Stimulated activated CD4-positive, alpha-beta T cell treated with anti-CD3 and anti-CD28 coated beads, TNF-alpha, amount 100 ng/mL, for 48 hours (primary cell): ENCODE measurements at places on chromosomes 5 and 9.

- no peak for DNase-seq
These were observed 128.1 kb upstream of the TRIM32 start for GRCh38 chr9:116558818-116559540.

- DNase-seq: no peak
These were observed 29.0 kb upstream of the ENTREP1 start for GRCh38 chr9:69295872-69296552.

DNA sequence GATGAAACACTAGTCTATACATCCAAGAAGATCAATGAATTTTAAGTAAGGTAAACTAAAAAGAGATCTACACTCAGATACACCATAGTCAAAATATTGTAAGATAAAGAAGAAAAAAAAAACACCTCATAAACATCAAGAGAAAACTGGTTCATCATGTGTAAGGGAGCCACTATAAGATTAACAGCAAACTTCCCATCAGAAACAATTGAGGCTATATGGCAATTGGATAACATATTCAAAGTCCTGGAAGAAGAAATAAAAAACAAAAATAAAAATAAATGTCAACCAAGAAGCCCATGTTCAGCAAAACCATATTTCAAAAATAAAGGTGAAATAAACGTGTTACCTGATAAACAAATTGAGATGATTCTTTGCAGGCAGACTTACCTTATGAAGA is 3.6 kb downstream of the OR13C8 start:
- DNase-seq: no peak

- DNase-seq: no peak
These were observed 31.7 kb upstream of the ZBTB43 start for GRCh38 chr9:126773004-126773607.

GRCh38 chr5:168867241-168867640 is 288.1 kb upstream of the PANK3 start:
- DNase-seq: no peak

DNA sequence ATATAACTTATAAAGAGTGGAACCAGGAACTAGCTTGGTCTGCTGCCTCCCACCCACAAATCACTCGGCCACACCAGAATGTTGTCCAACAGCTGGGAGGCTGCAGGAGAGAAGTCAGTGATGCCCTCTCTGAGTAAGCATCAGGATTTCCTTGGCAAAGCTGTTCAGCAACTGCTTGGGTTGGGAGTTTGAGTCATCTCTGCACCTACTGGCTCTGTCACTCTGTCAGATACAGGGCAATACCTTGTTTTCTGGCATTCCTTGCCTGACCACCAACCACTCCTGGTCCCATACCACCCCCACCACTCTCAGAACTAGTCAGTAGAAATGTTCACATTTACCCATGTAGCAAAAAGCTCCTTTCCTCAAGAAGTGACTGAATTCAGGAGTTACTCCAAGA is 36.8 kb upstream of the GCNT4 start:
- DNase-seq: peak; percentile 10

GRCh38 chr5:179596421-179596820 is 27.1 kb downstream of the HNRNPH1 start:
- no peak for DNase-seq

DNA sequence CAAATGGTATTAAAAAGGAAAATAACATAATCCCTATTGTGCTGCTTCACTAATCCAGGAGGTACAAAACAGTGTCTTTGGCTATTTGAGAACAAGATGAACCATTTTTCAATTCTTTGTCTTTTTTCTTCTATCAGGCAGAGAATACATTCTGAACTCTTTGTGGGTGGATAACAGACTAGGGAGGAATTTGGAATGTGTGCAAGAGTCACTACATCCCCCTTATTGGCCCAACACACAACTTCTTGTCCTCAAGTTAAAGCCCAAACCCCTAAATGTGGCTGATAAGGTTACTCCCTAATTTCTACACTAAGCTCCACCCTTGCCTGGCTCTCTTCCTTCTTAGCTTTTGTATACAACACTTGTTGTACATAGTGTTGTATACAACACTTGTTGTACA is 342.7 kb upstream of the RFX3 start:
- DNase-seq: no peak

DNA sequence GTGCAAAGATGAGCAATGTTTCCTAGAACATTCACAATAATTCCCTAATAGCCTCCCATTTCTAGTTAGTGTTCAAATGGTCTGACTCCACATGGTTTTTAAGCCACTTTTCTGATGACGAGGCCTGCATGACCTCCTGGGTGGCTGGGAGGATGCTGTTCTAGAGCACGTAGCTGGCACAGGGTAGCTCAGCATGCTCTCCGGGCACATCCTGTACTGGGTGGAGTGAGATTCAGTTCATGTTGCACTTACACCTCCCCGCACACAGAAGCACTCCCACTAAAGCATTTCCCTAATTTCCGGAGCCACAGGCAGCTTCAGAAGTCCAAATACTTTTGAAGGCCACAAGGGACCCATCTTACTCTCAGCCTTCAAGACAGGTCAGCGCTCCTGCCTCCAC is 159.8 kb upstream of the LHFPL2 start:
- DNase-seq: no peak

DNA sequence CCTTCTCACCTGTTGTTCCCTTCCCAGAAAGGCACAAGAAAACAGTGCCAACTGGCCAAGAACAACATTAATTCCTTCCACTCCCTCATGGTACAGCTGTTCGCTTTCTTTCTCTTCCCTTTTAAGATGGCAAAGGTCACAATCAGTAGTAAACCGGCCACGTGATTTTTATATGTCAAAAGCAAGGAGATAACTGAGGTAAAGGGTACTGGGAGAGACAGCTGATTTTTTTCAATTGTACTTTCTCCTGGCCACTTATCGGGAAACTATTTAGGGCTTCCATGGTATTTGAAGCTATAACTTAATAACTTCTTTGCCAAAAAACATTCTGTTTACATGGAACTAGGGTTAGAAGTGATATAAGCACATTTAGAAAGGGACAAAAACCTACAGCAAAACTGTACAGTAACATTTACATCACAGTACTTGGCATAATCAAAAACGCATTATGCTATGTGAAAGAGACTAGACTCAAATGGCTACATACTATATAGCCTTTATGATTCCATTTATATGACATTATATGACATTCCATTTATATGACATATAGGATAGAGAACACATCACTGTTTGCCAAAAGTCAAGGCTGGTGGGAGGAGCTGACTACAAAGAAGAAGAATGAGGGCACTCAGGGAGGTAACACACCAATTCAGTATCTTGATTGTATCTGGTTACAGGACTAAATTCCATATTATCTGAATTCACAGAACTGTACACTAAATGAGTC is 24.8 kb downstream of the PLPP1 start:
- DNase-seq: no peak

DNA sequence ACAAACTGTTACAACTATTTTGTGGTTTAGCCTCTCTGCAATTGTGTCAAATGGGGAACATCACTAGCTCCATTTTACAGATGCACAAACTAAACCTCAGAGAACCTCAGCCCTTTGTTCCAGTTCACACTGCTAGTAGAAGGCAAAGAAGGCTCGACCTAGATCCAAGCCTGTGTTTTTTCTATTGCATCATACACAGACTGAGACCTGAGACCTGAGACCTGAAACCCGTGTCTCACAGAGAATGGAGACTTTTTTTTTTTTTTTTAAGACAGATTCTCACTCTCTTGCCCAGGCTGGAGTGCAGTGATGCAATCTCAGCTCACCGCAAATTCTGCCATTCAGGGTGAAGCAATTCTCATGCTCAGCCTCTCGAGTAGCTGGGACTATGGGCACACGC is 120.8 kb downstream of the GALNT10 start:
- DNase-seq: peak; percentile 4

- no peak for DNase-seq
These were observed 90.7 kb upstream of the NR3C1 start for GRCh38 chr5:143494162-143494561.

DNA sequence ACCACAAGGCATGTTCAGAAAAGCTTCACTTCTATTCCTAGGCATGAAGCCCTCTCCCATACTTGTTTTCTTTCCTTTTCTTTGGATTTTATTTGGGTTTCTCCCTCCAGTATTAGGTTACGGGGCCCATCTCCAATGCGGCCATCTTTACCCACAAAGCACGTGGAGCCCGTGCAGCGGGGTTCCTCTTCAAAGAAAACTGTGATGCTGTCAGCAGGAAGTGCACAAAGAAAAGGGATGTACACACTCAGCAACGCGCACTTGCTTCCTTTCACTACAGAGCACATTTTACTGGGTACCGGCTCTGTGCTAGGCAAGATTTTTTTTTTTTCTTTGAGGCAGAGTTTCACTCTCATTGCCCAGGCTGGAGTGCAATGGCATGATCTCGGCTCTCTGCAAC is 106.6 kb downstream of the COL23A1 start:
- DNase-seq: peak; percentile 22

- no peak for DNase-seq
These were observed 12.4 kb upstream of the PHYHD1 start for GRCh38 chr9:128908372-128908771.

GRCh38 chr5:18872978-18873377 is 1115.0 kb downstream of the CDH18 start:
- DNase-seq: no peak

DNA sequence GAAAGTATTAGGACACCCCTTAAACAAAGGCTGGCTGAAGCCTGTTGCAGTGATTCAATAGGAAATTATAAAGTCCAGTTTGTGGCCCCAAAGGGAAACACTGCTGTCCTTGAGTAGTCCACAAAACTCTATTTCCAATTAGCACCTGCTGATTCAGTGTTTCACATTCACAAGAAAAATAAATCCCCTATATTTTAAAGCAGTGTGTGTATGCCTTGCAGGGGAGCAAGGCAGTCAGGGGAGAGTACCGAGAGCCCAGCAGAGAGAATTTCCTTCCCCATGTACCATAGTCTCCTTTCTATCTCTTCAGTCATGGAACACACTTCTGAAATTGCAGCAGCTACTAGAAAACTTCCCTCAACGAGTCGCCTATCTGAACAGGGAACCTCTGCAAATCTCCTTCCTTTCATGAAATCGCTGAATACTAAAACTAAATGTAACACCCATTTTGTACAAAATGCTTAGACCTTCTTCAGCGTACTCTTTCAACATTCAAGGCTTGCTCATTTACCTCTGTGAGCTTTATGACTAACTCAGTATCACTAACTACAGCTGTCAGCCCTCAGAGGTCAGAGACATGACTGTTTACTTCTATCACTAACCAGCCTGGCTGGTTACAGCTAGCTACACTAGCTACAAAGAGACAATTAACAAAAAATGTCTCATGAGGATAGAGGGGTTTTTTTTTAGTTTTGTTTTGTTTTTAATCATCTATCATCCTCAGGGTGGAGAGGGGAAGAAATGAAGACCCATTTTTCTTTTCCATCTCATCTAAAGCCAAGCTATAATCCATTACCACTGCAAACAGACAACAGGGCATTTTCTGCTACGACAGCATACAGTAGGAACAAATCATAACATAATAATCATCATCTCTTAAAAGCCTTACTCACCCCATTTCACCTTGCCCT is 188.7 kb downstream of the EBF1 start:
- no peak for DNase-seq

- DNase-seq: no peak
These were observed 32.6 kb upstream of the ACO1 start for GRCh38 chr9:32351845-32352244.

GRCh38 chr5:143896966-143897365 is 85.0 kb downstream of the HMHB1 start:
- DNase-seq: no peak

- no peak for DNase-seq
These were observed 4.6 kb downstream of the SLC35A4 start for GRCh38 chr5:140569197-140569596.

GRCh38 chr5:35789732-35790456 is 66.8 kb upstream of the IL7R start:
- DNase-seq: no peak

GRCh38 chr9:28915202-28915930 is 1342.1 kb upstream of the C9orf72 start:
- DNase-seq: no peak

GRCh38 chr9:4661611-4662010 is 483 bp upstream of the PLPP6 start:
- DNase-seq: no peak

DNA sequence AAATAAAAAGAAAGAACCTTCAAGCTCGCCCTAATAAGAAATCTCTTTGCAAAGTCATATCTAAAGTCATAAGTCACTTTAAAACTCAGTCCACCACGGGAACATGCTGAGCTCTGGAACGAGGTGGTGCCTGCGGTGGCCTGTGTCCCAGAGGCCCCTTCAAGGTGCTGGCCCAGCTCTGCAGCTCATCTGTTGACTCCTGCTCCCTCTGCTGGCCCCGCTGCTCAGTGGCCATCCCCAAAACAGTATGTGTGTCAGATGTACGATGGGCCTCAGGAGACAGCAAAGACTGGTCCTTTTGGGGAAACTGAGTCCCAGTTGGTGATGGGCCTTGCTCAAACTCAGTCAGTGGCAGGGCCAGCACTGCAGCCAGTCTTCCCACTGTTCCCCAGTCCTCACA is 22.8 kb upstream of the FOXB2 start:
- DNase-seq: no peak

DNA sequence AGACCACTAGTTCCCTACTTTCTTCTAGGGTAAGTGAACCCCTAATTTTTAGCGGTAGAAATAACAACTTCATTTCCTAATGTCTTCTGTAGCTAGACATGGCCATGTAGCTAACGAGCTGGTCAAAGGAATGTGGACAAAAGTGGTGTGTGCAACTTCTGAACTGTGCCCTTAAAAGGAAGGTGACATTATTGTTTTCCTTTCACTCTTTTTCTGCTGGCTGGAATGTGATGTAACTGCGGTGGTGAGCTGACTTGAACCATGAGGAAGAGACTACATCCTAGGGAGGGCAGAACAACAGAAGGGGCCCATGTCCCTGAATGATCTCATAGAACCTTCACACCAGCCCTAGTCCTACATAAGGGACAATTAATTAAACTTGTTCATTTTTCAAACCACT is 1.3 kb upstream of the SNX2 start:
- DNase-seq: no peak

GRCh38 chr9:86868616-86869015 is 78.7 kb downstream of the GAS1 start:
- no peak for DNase-seq

GRCh38 chr5:59103303-59103702 is 520.4 kb downstream of the RAB3C start:
- DNase-seq: no peak

GRCh38 chr9:115952430-115953292 is 200.9 kb upstream of the PAPPA start:
- no peak for DNase-seq

- DNase-seq: peak; percentile 15
These were observed 43.1 kb downstream of the NDFIP1 start for GRCh38 chr5:142151436-142152383.

GRCh38 chr9:2729721-2730120 is 12.4 kb downstream of the KCNV2 start:
- no peak for DNase-seq

- DNase-seq: no peak
These were observed 84.8 kb upstream of the ZBTB43 start for GRCh38 chr9:126720036-126720435.

DNA sequence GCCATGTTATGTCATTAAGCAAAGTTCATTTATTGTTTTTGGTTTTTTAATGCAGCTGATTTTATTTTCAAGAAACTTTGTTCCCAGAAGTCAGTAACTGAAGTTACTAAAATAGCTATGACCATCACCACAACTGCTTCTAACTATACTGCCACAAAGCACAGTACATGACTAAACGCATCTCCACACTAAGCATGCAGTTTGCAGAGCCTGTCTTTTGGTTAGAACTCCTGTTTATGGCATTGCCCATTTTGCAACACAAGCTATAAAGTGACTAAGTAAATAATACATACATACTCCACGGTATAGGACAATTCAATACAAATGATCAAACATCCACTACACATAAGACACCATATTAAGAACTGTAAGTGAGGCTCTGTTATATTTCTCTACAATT is 109.7 kb downstream of the MLLT3 start:
- DNase-seq: no peak
